ENCODE measurements at places on chromosomes 11 and 22. TPM values are rescaled to one million over a fixed set of nuclear protein-coding genes. Genes with fewer than 3 reads are reported as not detected.

The KIRREL3 gene
- not detected for total RNA-seq

The FGF4 gene
- not detected for total RNA-seq

The RFPL2 gene
- 0.61 TPM for total RNA-seq

The ROBO4 gene
- total RNA-seq: not detected

DNA sequence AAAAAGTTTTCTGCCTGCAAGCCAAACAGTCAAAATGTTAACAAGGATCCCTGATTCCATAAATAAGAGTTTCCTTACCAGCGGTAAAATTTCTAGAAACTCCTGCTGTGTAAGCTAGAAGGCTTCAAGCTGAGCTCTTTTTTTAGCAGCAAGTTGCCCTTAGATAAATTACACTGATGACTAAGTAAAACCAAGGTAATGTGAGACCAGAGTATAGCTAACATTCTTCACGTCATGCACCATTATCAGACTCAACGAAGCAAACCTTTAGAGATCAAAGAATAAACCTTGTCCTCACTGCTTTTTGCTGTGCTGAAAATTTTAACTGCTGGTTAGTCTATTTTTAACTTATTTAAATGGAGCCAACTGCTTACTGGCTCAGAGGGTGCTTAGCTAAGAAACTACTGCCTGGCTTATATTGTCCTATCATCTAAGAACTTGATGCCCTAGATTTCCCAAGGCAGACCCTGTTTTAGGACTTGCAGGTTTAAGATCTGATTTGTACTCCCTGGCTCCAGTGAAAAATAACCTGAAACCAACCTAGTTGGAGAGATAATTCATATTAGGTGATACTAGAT is 900.7 kb downstream of the JRKL start:
- no peak for DNase-seq
- H3K27ac ChIP-seq: no peak overlapping the region
- H3K4me3 ChIP-seq: no peak overlapping the region
- no peaks in the 10 kb centered on the region for H3K36me3 ChIP-seq

DNA sequence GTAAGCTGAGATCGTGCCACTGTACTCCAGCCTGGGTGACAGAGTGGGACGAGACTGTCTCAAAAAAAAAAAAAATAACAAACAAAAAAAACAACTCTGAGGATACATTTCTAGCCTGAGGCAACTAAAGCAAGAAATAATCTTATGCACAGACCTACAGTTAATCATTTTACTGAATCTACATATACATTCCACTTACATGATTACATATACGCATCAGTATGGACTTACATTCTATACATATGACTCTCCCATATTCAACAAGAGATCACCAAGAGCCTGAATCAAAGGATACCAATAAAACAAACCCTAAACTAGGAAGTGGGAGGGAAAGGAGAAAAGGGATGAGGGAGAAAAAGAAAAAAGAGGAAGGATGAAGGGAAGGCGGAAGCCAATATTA is 1.1 kb downstream of the ALG8 start:
- H3K36me3 ChIP-seq: no peaks in the 10 kb centered on the region
- DNase-seq: no peak
- H3K4me1 ChIP-seq: peaks cover 21% of the 10 kb centered on the region
- H3K27me3 ChIP-seq: no peaks in the 10 kb centered on the region

- no peaks in the 10 kb centered on the region for H3K36me3 ChIP-seq
- peaks cover 11% of the 10 kb centered on the region for H3K4me1 ChIP-seq
- no peaks in the 10 kb centered on the region for H3K27me3 ChIP-seq
Observed at GRCh38 chr11:132343445-132344175, 973.2 kb downstream of the NTM start.

Data from CD4-positive, alpha-beta memory T cell (primary cell).